ENCODE measurements at places on chromosomes 2 and 18. TPM values are rescaled to one million over a fixed set of nuclear protein-coding genes. Genes with fewer than 3 reads are reported as not detected.

Gene LYPD6
- total RNA-seq, result not detected

Gene PLEKHH2
- total RNA-seq, result 1.5 TPM

Gene SOS1
- total RNA-seq, result 32.0 TPM

Gene TCF7L1
- not detected for total RNA-seq

Gene QPCT
- 0.51 TPM for total RNA-seq

Gene CFAP221
- total RNA-seq, result not detected

Gene COBLL1
- not detected for total RNA-seq

Gene VWA3B
- not detected for total RNA-seq

Gene BIN1
- 65.2 TPM for total RNA-seq

Gene MRPL53
- 87.4 TPM for total RNA-seq

Gene TOGARAM2
- 2.7 TPM for total RNA-seq

Gene GPR75
- 1.2 TPM for total RNA-seq

Gene LIPG
- 0.71 TPM for total RNA-seq

Gene KCTD1
- 4.2 TPM for total RNA-seq

Gene CNDP1
- not detected for total RNA-seq

Gene DSG1
- total RNA-seq, result not detected

Gene ZNF516
- 6.8 TPM for total RNA-seq

Gene CROCC2
- not detected for total RNA-seq

Gene IL1B
- total RNA-seq, result 0.18 TPM

Gene ASPRV1
- total RNA-seq, result 0.32 TPM

Gene ZRANB3
- total RNA-seq, result 15.1 TPM

Gene CIB4
- not detected for total RNA-seq

Gene LHCGR
- not detected for total RNA-seq

Gene PCARE
- not detected for total RNA-seq

Gene TMEM18
- total RNA-seq, result 27.1 TPM

Gene CPO
- total RNA-seq, result not detected

Gene CABYR
- 0.83 TPM for total RNA-seq

Gene ALPP
- total RNA-seq, result not detected

Gene PAX3
- total RNA-seq, result not detected

Gene UGT1A5
- total RNA-seq, result not detected

Measured in activated CD4-positive, alpha-beta T cell treated with anti-CD3 and anti-CD28 coated beads for 36 hours (primary cell).